Activated CD4-positive, alpha-beta T cell treated with anti-CD3 and anti-CD28 coated beads for 4 hours (primary cell): ENCODE measurements at places on chromosomes 11 and 22.
A peak's percentile ranks its signal among the peaks of the same experiment; 100 is the strongest.

DNA sequence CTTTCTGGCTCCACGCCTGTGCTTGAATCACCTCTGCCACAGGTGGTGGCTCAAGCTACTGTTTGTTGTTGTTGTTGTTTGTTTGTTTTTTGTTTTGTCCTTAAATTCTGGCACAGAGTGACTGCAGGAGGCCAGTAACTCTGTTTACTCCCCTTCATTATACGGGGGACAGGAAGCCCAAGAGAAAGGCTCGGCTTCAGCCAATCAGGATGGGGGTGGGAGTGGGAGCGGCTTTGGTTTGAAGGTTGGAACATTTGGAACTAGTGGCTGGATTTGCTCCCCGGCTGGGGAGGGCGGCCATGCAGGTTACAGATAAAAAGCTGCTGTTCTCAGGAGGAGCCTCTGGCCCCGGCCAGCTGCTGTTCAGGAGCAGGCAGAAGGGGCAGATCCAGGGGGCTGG lies 19.7 kb upstream of the CABP2 start:
- no peak for DNase-seq

DNA sequence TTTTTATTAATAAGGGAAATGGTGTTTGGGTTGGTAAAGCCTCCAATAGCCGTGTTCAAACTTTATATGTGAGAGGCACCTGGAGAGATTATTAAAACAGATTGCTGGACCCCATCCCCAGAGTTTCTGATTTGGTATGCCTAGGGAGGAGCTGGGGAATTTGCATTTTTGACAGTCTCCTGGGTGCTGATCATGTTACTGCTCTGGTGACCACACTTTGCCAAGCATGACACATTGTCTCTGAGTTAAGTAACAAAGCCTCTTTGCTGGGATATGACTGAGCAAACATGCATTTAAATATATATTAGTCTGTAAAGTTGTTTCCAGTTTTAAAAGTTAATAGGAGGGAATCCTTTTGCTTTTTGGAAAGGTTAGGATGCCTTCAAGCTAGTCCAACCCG lies 140.4 kb downstream of the NAV2 start:
- no peak for DNase-seq

DNA sequence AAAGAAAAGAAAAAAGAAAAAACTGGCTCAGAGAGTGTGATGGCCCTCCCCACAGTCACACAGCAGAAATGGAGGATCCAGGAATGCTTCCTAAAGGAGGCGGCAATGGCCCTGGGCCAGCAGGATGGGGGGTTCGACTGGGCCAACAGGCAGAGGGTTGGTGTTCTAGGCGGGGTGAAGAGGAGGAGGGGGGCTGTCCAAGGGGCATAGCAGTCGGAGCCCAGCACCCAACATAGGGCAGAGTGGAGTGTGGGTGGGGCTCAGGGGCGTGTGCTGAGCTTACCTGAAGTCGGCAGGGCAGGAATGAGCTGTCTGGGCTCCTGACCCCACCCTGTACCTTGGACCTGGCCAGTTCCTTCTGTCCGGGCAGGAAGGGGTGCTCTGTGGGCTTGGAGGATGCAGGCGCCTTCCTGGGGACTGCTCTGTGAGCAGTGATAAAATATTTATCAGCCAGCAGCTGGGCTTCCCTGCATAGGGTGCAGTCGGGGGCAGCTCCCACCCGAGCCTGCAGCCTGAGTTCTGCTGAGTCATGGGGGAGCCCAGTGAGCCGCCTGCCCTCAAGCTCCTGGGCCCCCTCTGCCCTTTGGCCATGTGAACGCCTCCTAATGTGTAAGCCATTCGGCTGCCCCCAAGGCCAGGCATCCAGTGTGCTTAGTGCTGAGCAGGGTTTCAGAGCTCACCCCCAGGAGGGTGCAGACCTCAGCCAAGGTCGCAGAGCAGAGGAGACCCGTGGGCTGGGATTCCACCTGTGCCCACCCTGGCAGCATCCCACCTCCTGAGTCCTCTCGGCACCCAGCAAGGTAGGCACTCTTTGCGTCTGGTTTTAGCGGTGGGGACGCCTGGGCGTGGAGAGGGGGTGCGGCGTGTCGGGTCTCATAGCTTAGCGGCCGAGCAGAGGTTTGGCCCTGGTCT lies 25.3 kb upstream of the PRR5 start:
- DNase-seq = no peak

GRCh38 chr11:70519117-70519516 lies 120.8 kb downstream of the CTTN start:
- no peak for DNase-seq

GRCh38 chr22:20298803-20299745 lies 20.8 kb downstream of the DGCR6L start:
- DNase-seq = peak; percentile 95

DNA sequence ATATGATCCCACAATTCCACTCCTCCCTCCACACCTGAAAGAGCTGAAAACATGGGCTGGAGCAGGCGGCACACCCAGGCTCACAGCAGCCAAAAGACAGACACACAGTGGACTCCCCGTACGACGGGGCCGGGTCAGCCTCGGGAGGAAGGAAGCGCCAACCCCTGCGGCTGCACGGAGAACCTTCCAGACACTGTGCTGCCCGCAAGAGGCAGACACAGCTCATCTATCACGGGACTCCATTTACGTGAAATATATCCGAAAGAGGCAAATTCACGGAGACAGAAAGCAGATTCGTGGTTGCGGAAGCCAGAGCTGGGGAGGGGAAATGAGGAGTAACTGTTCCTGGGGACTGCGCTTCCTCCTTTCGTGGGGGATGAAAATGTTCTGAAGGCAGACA lies 165.0 kb downstream of the BRD1 start:
- DNase-seq = no peak

GRCh38 chr22:46486996-46487717 lies 50.3 kb downstream of the CELSR1 start:
- DNase-seq = no peak

DNA sequence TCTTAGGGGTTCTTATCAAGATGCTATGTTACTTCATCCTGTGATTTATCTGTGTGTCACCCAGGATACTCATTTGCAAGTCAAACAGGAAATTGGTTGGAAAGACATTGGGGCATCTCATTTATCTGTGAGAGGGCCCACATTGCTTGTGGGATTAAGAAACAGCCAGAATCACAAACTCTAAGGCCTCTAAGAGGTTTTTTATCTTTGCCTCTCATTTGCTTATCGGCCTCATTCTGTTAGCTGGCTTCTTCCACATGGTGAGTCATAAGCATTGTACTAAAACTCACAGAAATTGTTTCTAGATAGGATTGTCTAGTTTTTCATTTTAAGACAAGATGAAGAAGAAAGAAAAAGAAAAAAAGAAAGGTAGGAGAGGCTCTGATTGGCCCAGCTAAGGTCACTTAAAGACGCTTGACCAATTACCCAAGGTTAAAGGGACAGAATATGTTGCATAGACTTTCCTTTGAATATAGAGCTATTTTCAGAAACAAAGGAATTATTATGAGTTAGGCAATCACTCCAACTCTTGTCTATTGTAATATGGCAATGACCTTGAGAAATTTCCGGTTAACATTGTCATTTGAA lies 121.9 kb downstream of the ARHGAP42 start:
- no peak for DNase-seq

GRCh38 chr11:88284336-88285050 lies 53.0 kb downstream of the CTSC start:
- DNase-seq = no peak

DNA sequence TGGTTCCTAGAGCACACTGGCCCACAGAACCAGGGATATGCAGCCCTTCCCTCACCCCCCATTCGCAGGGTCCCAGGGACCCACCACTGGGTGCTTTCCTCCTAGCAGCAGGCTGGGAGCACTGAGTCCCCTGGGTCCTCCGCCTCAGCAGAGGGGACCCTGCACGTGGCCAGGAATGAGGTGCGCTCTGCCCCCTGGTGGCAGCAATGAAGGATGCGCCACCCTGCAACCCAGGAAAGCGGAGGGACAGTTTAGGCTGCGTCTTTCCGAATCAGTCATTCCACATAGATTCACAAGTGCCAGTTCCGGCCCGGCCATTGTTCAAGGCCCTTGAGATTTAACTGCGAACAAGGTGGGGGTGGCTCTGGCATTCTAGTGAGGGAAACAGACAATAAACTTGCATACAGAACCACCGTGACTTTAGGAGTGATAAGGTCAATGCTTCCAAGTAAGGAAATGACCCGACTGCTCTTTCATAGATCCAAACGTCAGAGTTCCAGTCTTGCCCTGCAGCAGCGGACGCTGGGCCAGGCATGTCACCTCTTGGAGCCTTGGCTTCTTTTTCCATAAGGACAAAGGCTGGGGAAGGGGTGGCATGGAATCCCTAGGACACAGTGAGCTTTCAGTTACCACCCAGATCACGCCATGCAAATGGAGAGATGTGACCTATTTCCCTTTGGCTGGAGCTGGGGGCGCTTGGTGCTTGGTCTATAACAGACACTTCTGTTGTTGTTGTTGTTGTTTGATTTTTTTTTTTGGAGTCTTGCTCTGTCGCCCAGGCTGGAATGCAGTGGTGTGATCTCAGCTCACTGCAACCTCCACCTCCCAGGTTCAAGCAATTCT lies 7.7 kb downstream of the RIN1 start:
- DNase-seq = peak; percentile 73

GRCh38 chr11:122797651-122798050 lies 40.6 kb upstream of the CRTAM start:
- no peak for DNase-seq

- no peak for DNase-seq
Measured at GRCh38 chr22:43002202-43002586, 12.8 kb downstream of the PACSIN2 start.

GRCh38 chr11:83635166-83635565 lies 349.0 kb upstream of the CCDC90B start:
- no peak for DNase-seq

GRCh38 chr11:96139691-96140090 lies 203.3 kb downstream of the MAML2 start:
- DNase-seq = no peak

DNA sequence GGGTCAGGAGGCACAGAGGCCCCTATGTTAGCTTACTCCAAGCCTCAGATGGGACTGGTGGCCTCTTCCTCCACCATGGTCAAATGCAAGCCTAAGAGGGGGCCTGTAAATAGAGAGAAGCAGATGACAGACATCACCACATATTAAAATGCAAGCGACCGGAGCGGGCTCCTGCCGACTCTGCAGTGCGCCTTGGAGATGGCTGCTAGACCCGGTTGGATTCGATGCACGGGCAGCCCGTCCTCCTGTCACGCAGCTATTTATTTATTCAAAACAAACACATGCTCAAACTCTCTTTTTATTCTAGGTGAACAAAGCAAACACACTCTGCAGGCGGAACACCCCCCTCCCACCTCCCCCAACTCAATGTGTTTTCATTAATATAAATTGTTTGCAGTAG lies 208.0 kb downstream of the DSCAML1 start:
- no peak for DNase-seq

- no peak for DNase-seq
Measured at GRCh38 chr11:128615612-128616011, 28.3 kb upstream of the ETS1 start.

- peak; percentile 26 for DNase-seq
Measured at GRCh38 chr11:121367001-121367843, 74.7 kb downstream of the SC5D start.

GRCh38 chr11:111819829-111820237 lies 51.5 kb downstream of the ALG9 start:
- DNase-seq = no peak

DNA sequence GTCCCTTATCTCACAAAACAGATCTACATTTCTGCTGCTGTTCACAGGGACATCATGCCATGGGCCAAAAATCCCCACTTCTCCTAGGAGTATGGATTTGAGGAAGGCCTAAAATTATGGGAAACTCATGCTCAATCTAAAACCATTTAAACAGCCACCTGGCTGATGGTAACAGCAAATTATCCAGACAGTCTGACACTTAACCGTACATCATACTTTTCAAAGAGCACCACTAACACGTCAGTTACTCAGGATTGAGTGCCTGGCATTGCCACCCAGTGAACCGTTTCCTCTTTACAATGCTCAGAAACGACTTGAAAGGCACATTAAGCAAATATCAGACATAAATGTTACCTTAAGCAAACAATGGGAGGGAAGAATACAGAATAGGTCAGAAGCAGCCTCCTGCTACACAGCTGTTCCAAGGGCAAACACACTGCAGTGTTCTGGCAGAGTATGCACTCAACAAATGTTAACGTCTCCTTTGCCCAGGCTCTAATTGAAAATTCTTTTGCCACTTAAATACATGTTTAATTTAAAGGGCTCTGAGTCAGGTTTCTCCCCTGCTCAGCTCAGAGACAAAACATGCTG lies 18.8 kb upstream of the SLC36A4 start:
- DNase-seq = no peak
